ENCODE measurements at places on chromosomes 4 and X.

- peaks cover 6% of the 10 kb centered on the region for H3K4me1 ChIP-seq
- peaks cover 13% of the 10 kb centered on the region for H3K36me3 ChIP-seq
- H3K4me3 ChIP-seq: no peak overlapping the region
- no peaks in the 10 kb centered on the region for H3K27me3 ChIP-seq
Observed at GRCh38 chr4:139692309-139693012, 26.8 kb downstream of the MGST2 start.

GRCh38 chrX:31269914-31270313 lies 198.1 kb upstream of the FTHL17 start:
- H3K27me3 ChIP-seq: no peaks in the 10 kb centered on the region
- no peaks in the 10 kb centered on the region for H3K36me3 ChIP-seq
- H3K4me3 ChIP-seq: no peak overlapping the region

GRCh38 chrX:110557864-110558263 lies 199.2 kb downstream of the RTL9 start:
- no peak for DNase-seq
- H3K27me3 ChIP-seq: no peaks in the 10 kb centered on the region
- no peak overlapping the region for H3K27ac ChIP-seq
- no peak overlapping the region for H3K4me3 ChIP-seq
- no peaks in the 10 kb centered on the region for H3K36me3 ChIP-seq

GRCh38 chr4:173807347-173807746 lies 277.3 kb upstream of the HAND2 start:
- no peaks in the 10 kb centered on the region for H3K27me3 ChIP-seq
- no peaks in the 10 kb centered on the region for H3K36me3 ChIP-seq
- no peak overlapping the region for H3K27ac ChIP-seq
- DNase-seq: no peak
- H3K4me1 ChIP-seq: no peaks in the 10 kb centered on the region

DNA sequence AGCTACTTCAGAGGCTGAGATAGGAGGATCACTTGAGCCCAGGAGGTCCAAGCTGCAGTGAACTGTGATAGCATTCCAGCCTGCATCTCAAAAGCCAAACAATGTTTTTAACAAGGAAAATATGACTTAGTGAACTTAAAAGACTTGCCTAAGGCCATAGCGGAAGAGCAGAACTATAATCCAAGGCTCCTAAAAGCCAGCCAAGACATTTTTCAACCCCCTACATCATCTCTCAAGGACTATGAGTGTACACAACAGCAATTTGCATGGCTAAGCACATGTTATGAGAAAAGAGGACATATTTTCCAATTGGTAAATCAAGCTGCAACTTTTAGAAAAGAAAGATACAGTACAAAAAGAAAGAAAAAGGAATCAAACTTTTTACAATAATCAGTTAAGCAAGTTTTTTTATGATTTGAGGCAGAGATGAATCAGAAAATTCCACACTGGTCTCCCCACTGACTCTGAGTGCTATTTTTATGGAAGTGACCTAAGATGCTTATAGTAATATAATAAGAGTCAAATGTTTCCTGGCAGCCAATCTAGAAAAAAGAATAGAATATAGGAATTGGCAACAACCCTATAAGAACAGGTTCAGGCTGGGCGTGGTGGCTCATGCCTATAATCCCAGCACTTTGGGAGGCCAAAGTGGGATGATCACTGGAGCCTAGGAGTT lies 9.8 kb upstream of the ACOT9 start:
- H3K4me3 ChIP-seq: no peak overlapping the region
- H3K27ac ChIP-seq: no peak overlapping the region
- no peaks in the 10 kb centered on the region for H3K36me3 ChIP-seq
